Activated T-helper 17 cell treated with anti-CD3 and anti-CD28 coated beads, Interleukin-2, amount 50 U/mL, for 72 hours (primary cell): ENCODE measurements at places on chromosomes 6 and 20.

GRCh38 chr20:22382742-22383141 lies 201.6 kb downstream of the FOXA2 start:
- no peak for ATAC-seq

- peak; percentile 34 for ATAC-seq
Observed at GRCh38 chr6:142903812-142904211, 41.2 kb downstream of the HIVEP2 start.

DNA sequence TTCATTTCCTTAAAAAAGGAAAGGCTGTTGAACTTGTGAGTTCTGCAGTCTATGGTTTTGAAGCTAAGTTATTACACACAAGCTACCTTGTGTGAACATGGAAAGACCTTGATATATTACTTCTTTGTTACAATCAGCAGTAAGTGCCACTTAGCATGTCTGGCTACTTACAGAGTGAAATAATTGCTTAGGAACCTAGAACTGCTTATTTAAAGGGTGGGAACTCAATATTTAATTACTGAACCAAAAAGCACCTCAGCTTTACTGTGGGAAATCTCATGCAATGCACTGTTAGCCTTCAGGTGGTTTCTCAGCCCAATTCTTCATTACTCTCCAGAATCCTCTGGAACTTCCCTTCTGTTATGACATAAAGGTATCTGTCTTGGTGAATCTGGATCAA lies 17.9 kb downstream of the PERP start:
- no peak for ATAC-seq

DNA sequence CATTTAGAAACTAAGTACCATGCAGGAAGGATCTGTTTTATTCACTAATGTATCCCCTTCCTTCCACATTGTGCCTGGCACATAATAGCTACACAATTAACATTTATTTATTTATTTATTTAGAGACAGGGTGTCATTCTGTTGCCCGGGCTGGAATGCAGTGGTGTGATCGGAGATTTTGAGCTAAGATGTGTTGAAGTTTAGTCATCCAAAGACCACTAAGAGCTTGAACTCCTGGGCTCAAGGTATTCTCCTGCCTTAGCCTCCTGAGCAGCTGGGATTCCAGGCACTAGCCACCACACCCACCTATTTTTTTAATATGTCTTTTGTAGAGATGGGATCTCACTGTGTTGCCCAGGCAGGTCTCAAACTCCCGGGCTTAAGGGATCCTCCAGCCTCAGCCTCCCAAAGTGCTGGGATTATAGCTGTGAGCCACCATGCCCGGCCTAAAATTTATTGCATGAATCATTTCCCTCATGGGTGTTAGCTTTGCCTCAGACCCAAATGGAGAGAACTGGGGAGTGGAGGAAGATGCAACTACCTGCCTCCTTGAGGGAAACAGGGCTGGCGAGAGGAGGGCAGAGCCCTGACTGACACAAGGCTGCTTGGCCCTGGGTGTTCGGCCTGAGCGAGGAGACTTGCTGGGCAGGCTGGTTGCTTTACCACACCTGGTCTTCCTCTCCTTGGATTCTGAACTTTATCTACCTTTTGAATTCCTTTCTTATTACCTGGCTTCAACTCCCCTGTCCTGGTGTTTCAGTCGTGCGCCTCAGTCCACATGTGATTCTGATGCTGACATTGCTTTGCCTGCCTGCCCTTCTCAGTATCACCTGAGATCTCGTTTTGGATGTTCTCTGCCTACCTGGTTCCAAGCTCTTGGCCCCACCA lies 1.7 kb upstream of the DYNLT1 start:
- ATAC-seq = no peak

DNA sequence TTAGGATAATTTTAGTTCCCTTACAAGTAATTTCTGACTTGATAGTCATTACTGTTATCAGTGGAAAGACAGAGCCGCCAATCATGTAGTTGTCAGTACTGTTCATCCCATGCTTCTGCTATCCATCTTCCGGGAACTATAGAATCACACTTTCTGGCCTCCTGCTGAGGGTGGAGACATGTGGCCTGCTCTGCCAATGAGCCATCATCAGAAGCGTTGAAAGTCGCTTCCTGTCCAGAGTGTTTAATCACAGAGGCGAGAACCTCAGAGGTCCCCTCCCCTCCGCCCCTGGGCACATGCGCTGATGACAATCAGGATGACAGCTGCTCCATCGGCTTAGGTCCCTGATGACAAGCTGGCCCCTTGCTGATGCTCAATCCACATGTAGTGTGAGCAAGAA lies 3.0 kb downstream of the DDO start:
- ATAC-seq = no peak

DNA sequence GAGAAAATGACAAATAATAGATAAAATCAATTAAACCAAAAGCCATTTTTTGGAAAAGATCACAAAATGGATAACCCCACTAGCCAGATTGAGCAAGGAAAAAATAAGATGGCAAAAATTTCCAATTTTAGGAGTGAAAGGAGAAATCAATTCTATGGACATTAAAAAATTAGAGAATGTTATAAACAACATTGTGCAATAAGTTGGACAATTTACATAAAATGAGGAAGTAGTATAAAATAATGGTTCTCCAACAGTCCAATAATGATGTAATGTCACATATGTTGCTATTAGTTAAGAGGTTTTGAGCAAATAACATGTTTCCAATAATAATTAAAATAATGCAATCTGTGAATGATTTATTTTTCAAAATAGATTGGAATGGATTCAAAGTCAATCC lies 3.1 kb upstream of the SNAP91 start:
- ATAC-seq = no peak

- no peak for ATAC-seq
Observed at GRCh38 chr6:168601546-168601945, 160.6 kb downstream of the SMOC2 start.

DNA sequence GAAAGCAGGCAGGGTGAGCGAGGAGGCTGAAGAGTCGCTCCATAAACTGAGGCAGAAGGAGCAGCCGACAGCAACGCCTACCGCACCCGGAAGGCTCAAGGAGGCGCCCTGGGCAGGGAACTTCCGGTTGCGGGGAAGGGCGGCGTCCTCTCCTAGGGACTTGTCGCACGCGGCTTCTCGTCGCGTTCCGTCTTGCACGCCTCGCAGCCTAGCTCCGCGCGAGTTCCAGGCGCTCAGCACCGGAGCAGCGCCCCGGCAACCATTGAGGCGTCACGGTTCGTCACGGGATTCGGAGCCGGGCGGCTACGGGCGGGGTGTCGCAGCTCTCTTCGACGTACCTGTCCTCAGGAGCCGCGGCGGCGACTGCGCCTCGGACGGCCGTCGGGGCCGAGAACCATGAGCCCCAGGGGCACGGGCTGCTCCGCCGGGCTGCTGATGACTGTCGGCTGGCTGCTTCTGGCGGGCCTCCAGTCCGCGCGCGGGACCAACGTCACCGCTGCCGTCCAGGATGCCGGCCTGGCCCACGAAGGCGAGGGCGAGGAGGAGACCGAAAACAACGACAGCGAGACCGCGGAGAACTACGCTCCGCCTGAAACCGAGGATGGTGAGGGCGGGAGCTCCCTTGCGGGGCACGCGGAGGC lies at the start of gene SPACA1:
Gene SPACA1, plus strand, starts transcription at position 332 of the 641 bp plus-strand sequence. Its CDS starts 65 bp downstream, at position 397.
- ATAC-seq = no peak

- ATAC-seq = no peak
Observed at GRCh38 chr20:41247523-41248367, 69.8 kb downstream of the ZHX3 start.

GRCh38 chr6:3664625-3665041 lies 86.9 kb downstream of the PXDC1 start:
- ATAC-seq = no peak

GRCh38 chr6:56756791-56757587 lies 114.3 kb upstream of the DST start:
- ATAC-seq = peak; percentile 28

GRCh38 chr6:26071135-26071534 lies 16.1 kb upstream of the HFE start:
- ATAC-seq = no peak

DNA sequence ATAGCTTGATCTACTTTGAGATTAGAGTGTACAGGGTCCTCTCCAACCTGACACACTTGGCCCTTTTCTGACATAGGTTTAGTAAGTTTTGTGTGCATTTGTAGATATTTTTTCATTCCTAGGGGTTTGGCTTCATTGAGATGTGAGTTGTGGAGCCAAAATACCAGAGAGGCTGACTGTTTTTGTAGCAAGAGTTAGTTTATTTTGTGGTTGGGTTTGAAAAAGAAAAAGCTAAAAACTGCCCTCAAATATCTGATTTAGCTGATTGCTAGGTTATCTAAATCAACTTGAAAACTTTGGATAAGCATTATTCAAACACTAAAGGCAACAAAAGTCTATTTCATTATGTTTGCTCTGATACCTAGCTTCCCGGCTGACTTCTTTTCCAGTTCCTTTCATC lies 164.7 kb upstream of the CENPW start:
- ATAC-seq = no peak

GRCh38 chr6:18343741-18344140 lies 43.4 kb upstream of the RNF144B start:
- ATAC-seq = peak; percentile 87

DNA sequence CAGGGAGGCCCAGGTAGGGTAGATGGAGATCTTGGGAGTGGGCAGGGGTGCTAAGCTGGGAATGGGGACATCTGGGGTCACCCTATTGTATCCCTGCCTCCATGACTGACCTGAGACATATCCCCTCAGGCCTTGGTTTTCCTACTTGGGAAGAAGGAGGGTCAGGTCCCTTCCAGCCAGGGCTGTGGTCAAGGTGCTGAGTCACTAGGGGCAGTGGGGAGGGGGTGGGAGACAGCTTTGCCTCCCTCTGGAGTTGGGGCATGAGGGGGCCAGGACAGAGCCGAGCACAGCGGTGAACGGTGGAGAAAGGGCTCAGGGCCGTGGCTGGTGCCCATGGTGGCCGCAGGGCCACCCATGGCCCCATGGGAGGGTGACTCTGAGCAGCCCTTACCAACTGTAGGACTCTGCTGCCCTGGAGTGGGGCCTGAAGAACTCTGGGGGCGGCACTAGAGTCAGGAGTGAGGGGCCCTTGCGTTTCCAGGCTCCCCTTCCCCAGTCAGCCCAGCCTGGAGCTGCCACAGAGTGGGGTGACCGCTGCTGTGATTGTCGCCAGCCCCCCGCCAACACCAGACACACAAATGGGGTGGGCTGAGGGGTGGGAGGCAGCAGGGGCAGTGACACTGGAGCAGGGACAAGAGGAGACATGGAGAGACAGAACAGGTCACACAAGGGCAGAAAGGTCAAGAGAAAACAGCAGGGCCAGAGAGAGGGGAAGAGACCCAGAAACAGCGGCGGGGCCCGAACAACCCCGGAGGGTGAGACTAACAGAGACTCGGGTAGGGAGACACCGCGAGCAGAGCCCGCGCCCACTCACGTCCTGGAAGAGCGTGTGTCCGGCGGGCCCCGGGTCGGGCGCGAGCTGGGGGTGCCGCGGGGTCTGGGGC lies 576 bp downstream of the NECAB3 start:
- ATAC-seq = peak; percentile 70

- ATAC-seq = no peak
Observed at GRCh38 chr6:109498052-109498451, 15.0 kb upstream of the ZBTB24 start.

GRCh38 chr20:54347166-54347833 lies 128.1 kb upstream of the DOK5 start:
- ATAC-seq = no peak

DNA sequence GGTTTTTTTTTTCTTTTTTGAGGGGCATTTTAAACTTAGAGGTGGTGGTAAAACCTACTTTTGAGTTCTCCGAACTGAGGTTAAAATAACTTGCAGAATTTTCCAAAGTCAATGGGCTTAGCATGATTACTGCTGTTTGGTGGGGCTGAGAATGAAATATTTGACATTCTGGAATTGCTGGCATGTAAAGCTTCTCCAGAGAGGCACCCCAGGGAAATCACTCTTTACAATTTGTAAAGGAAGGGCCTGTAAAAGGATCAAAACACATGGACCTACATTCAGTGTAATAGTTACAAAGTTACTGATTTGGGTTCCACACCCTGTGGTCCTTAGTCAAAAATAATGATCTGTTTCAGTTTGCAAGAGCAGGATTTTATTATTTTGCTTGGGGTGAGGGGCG lies 5.5 kb downstream of the FAM217B start:
- ATAC-seq = no peak

DNA sequence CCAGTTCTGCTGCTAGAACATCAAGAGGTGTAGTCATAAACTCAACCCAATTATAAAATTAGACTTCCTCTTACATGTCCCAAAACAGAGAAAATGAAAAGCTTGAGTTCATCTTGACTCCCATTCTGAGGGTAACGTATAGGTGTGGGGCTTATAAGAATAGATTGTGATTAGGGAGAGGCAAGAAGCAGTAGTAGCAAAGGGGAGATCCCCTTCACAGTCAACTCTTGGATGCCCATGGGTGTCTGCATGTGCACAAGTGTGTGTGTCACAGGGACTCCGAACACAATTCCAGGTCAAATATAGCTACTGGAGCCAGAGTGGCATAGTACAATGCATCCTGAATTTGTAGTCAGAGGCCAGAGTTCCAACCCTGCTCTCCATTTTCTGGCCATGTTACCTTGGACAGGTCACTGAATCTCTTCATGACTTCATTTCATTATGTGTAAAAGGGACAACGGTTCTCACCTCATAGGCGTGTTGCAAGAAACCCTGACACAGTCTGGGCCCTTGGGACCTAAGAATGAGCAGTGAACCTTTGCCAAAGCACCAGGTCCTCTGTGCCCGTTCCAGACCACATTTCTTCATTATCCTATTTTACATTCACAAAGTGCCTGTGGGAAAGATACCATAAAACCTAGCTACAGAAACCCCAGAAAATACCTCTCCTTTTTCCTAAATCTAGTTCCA lies 11.8 kb downstream of the GSTA4 start:
- ATAC-seq = peak; percentile 43

GRCh38 chr20:25245461-25245860 lies 2.4 kb upstream of the PYGB start:
- ATAC-seq = no peak

DNA sequence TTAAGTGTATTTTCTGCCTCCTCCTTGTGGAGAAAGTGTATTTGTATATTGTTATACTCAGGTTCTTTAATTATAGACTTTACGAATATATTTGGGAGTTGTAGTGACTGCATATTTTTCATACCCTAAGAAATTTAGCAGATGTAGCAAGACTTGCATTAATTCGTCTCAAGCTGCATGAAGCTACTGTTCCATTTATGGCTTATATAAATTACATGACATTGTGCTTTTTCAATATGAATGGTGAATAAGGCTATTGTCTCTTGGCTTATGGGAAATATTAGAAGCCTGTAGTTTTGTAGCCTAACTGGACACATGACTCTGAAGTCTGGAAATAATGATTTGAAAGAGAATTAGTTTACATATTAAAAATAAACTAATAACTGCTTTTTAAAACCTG lies 2.4 kb downstream of the ADGRG6 start:
- no peak for ATAC-seq

- ATAC-seq = peak; percentile 21
Observed at GRCh38 chr6:11712760-11713159, 65.8 kb downstream of the ADTRP start.

DNA sequence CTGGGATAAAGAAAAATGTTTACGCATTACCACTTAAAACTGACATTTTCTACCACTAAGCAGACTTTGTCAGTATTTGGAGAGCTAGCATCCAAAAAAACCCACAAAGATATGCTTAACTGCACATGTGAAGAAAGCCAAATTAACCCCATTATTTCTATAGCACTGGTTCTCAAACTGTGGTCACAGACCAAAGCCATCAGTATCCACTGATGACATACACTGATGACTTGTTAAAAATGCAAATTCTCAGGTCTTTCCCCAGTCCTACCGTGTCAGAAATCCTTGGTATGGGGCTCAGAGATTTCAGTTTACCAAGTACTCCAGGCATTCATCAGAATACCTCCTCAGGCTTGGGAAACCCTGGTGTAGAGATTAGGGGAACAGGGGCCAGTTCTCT lies 230.2 kb downstream of the PTPRK start:
- no peak for ATAC-seq
